NCI-H187 (cell line): ENCODE measurements at places on chromosomes 16 and 17.

DNA sequence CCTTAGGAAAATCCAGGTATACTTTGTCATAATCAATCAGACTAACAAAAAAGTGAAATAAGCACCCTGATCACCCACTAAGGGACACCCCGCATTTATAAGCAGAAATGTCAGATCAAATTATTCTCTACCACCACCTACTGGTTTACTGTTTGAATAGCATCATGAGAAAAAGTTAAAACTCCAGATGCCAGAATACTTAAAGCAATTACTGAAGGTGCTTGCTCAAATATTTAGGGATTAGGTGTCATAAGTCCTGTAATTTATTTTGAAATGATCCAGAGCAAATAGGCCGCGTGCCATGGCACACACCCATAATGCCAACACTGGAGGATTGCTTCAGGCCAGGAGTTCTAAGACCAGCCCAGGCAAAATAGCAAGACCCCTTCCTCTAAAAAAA, 2.3 kb downstream of the TOP2A start:
- DNase-seq: no peak

DNA sequence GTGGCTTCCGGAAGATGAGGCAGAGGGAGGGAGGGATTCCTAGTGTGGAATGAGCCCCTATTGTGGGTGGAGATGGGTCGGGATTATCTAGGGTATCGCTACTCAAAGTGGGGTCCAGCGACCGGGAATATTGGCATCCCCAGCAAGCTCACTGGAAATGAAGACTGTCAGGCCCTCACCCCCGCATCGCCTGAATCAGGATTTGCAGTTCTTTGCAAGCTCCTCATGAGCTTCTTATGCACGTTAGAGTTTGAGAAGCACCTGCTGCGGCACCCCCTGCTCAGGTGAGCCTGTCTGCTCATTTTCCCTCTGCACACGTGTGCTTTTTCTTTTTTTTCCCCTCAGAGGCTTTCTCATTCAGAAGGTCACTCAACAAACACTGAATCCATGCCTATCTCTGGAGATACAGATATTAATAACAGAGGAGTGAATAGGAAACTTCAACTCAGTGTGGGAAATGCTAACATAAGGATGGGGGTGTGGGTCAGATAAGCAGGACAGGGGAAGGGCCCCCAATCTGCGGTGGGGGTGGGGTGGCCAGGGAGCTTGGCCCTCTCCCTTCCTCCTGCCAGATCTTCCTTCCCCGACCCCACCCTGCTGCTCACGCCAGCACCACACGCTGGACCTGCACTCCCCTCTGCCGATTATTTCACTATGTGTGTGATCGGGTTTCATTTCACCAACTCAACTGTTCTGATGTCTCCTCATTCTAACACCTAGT, 67.7 kb upstream of the NFAT5 start:
- DNase-seq: no peak

DNA sequence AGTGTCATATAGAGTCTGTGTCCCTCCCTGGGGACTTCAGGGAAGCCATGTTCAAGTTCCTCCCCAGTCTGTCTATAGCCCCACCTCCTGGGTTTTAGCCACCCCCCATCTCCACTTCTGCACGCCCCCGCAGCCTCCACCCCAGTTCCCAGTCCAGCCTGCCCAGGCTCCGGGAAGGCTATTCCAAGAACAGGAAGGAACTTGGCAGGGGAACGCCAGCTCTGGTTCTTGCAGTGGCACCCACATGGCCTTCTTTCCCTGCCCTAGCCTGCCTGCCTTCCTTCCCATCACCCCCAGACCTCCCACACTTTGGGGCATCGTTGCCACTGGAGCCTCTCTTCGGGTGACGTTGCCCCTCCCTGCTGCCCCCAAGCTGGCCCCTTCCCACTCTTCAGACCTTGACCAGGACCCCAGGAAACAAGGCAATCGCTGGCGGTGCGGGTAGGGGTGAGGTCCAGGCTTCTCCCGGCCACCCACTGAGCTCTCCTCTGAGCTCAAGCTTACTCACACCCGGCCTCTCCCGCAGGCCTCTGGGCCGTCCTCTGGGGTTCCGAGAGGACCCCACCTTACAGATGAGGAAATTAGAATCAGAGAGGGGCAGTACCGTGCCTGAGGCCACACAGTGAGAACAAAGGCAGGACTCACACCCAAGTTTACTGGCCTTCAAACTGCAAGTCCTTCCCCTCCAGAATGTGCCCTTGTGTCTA, 9.2 kb upstream of the CES4A start:
- DNase-seq: no peak

- no peak for DNase-seq
Observed at GRCh38 chr16:73145166-73145880, 97.4 kb upstream of the ZFHX3 start.

DNA sequence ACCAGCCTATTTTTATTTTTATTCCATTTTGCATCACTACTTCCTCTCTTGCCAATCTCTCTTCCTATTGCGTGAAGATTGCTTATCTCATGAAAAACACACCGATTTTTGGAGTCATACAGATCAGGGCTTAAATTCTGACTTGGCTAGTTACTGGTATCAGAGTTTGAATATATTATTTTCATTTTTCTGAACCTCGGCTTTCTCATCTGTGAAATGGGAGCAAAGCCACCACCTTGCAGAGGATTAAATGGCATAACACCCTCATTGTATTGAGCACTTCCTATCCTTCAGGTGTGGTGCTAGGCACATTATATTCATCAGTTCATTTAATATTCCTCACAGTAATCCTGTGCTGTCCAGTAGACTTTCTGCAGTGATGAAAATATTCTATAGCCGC, 208.8 kb downstream of the HAPSTR1 start:
- DNase-seq: no peak

GRCh38 chr17:30433514-30433913, 43.7 kb upstream of the GOSR1 start:
- DNase-seq: no peak

GRCh38 chr16:67893743-67894399, 817 bp downstream of the PSKH1 start:
- DNase-seq: no peak

DNA sequence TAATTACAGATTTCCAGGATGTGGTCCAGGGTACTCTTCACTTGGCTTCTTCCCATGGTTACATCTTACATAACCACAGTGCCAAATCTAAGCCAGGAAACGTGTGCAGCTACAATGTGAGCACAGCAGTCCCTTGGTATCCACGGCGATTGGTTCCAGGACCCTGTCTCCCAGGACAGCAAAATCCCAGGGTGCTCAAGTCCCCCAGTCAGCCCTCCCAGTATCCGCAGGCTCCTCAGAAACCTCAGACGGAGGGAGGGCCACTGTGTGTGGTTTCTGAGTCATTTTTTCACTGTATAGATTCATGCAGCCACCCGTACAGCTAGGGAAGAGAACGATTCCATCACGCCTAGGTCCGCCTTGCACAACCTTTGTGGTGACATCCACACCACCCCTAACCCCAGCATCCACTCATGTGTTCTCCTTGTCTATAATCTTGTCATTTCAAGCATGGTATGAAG, 11.1 kb upstream of the ATP2C2 start:
- no peak for DNase-seq

GRCh38 chr17:76940295-76940694, 72.1 kb downstream of the MGAT5B start:
- no peak for DNase-seq
